ENCODE measurements at places on chromosomes 3 and 15.

- no peak for DNase-seq
These were observed 519.3 kb upstream of the ARPP21 start for GRCh38 chr3:35120026-35120425.

- no peak for DNase-seq
These were observed 9.6 kb upstream of the SMARCC1 start for GRCh38 chr3:47791193-47791855.

- no peak for DNase-seq
These were observed 46.3 kb downstream of the EBLN2 start for GRCh38 chr3:73107676-73108187.

DNA sequence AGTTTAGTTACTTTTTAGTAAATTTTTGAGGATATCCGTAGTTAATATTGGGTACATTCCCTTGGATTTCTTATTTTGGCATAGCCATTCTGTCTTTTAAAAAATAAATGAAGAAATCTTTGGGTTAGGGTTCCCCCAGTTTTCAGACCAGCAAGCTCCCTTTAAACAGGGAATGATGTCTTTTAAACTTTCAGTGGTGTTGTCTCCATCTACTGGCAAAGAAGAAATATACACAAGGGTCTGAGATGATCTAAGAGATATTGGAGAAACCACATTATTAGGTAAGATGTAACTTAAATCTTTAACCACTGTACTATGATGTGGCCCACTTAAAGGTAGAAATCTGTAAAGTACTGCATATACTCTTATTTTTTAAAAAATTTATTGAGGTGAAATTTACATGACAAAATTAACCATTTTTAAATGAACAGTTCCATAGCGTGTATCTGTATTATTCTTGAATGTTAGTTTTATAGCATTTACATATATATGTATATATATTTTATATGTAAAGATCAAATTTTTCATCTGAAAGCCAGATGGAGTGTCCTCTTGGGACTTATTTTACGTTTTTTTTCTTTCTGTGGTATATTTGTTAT, 35.1 kb upstream of the EIF3J start:
- peak; percentile 44 for DNase-seq

DNA sequence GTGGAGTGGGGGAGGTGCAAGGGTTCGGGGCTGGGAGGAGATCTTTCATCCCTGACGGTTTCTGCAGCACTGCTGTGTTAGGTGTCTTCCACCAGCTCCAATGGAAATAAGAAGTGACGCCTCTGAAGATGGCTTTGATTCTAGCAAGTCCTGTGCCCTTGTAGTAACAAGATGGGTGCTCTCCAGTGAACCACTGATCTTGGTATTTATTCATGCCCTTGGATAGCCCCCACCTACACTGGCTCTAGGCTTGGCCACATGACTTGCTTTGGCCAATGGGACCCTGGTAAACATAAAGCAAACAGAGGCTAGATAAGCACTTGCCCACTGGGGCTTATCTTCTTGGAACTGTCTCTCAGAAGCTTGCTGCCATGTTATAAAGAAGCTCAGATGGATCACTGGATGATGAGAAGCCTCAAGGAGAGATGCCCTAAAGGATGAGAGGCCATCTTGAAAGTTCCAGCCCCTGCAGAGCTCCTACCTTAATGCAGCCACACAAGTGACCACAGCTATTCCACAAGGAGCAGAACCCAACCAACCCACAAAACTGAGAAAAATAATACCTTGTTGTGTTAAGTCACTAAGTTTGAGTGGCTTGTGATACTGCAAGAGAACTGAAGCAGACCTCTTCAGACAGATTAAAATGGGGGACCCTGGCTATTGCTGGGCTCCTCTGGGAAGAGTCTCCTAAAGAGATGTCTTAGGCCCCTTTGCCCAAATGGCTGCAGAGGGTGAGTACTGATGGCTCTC, 137.9 kb downstream of the PDCD6IP start:
- no peak for DNase-seq

- no peak for DNase-seq
These were observed 16.6 kb upstream of the GYG1 start for GRCh38 chr3:148974726-148975125.

DNA sequence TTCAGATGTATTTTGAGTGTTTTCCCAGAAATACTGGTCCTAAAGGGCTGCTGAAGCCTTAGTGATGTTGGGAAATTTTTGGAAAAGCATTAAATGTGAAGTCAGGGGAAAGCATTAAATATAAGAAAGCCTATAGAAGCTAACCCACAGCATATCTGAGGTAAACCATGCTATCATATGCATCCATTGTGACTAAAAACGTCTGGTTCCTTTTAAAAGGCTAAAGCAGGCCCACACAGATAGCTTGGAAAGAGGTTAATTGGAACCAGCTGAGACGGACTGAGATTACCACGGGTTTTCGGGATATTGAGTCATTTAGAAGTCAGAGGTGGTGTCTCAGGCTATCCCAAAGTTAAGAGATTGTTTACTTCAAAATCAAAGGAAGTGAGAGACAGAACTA, 78.2 kb downstream of the CYP19A1 start:
- DNase-seq: no peak
